ENCODE measurements at places on chromosomes 7 and 10.

GRCh38 chr7:107891636-107892366 is 818 bp downstream of the DLD start:
- no peak for DNase-seq

GRCh38 chr10:29387269-29387668 is 98.4 kb downstream of the LYZL1 start:
- no peak for DNase-seq

DNA sequence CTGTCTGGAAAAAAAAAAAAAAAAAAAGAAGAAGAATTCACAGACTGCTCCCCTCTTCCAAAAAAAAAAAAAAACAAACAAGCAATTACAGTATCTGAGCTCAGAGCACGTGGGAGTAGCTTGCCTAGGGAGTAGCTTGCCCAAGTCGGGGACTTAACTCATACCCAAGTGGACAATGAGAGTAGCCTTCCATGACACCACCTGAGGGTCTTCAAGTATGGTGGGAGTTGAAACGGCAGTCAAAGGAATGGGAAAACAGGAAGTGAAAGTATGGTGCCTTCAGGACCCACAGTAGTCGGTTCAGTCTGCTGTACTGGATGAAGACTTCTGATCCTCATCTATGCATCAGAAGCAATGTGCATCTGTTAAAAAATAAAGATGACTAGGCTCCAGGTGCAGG is 10.6 kb downstream of the VOPP1 start:
- no peak for DNase-seq

GRCh38 chr7:79713276-79713675 is 259.8 kb upstream of the MAGI2 start:
- no peak for DNase-seq

- peak; percentile 94 for DNase-seq
These were observed 9.8 kb upstream of the MAFK start for GRCh38 chr7:1520539-1521234.

DNA sequence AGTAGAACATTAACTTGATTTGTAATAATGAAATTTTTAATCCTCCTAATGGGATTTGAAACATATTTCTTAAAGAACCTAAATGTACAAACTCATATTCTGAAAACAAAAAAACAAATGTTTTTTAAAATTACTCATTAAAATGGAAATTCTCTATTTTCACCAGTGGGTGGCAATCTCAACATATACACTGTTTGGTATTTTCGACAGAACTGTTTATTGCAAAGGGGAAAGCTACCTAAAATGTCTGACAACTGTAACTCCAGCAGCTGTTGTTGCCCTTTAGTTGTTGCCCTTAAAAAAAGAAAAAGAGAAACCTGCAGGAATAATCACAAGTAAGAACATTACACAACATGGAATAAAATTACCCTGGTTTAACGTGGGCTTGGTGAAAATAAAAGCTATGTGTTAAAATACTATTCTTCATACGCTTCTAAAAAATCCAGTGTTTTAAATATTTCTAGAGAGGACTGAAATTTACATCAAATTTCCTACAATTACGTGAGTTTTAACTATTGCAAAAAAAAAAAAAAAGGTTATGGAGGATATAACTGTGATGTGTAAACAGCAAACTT is 54.5 kb downstream of the COL1A2 start:
- DNase-seq = peak; percentile 31

DNA sequence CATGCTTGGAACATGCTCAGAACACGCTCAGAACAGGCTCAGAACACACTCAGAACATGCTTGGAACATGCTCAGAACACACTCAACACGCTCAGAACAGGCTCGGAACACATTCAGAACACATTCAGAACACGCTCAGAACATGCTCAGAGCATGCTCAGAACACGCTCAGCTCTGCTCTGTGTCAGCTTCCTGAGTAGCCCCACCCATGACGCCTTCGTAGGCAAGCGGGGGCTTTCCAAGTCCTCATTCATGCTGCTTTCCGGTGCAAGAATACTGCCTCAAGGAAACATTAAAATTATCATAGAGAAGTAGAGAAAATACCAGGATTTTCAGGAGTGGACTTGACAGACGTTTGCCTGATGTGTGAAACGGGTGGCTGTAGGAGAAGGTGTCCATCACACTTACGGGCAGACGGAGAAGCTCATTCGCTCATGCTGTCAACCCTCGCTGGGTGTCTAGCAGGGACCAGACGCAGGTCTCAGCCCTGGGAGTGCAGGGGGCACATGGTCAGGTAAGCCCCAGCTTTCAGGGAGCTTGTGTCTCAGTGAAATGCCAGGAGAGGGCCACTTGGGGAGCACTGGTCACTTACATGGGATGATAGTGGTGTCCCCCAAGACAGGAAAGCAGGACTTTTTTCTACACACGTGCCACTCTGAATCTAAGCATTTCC is 24.7 kb downstream of the EN2 start:
- DNase-seq = no peak

DNA sequence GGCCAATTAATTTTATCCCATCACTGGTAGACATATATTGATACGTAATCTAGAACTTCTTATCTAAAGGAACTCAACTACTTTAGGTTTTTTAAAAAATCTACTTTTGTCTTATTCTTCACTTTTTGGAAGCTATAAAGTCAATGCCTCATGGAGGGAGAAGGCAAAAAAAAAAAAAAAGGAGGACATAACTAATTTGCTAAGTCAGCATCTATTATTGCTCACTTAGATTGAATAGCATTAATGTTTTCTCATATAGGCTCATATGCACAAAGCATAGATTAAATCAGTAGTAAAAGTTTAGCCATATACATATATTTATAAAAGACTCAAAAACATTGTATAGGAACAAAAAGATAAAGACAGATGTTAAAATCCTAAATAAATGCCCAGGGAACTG is 179.3 kb upstream of the DGKB start:
- no peak for DNase-seq

GRCh38 chr10:15805395-15806058 is 54.8 kb downstream of the MINDY3 start:
- DNase-seq = no peak

DNA sequence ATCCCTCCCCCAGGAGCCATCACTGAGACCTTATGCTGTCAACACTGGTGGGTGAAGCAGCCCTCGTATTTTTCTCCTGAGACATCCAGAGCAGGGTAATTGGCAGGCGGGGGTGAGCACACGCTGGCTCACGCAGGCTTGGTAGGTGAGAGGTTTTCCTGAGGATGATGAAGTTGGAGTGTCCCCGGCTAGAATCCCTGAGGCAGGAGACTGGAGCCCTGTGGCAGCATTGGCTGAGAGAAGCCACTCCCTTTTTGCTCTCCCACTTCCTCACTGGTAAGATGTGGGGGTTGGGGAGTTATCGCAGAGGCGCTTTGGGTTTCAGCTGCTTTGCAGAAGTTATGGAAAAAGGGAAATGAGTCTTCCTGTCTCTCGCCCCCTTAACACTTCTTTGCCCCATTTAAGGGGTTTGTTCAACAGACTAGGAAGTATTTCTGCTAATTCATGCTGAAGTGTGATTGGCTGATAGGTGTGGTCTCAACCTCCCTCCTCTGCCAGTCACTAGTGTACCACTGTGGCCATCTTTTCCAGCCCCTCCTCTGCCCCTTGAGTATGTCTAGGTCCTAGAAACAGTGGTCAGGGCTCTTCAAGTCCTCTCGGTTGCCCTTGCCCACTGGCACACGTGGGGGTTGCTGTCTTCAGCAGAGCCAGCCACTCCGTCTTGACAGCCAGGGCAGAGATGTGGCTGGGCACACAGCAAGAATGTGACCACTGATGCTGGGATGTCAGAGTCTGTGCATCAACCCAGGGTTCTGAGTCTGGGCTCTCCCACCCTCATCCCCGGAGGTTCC is 5.7 kb downstream of the ARPC1B start:
- DNase-seq = peak; percentile 59

DNA sequence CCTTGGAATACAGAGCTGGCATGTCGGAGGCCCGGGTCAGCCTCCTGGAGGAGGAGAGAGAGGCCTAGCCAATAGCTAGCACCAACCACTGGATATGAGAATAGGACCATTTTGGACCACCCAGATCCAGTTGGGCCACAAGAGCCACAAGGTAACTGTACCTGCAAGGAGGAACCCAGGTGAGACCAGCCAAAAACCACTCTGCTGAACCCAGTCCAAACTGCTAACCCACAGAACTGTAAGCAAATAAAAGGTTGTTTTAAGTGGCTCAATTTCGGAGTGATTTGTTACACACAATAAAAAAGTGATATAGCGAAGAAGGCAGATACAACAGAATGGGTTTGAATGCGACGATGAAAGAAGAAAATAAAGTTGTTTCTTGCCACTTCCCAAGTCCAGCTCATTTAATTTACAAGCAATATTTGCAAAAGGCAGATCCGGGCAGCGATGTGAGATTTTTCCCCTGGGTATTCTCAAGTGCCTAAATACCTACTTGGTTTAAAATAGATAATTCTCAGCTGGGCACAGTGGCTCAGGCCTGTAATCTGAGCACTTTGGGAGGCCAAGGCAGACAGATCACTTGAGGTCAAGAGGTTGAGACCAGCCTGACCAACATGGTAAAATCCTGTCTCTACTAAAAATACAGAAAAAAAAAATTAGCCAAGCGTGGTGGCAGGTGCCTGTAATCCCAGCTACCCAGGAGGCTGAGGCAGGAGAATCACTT is 23.1 kb downstream of the ZNF467 start:
- DNase-seq = no peak

DNA sequence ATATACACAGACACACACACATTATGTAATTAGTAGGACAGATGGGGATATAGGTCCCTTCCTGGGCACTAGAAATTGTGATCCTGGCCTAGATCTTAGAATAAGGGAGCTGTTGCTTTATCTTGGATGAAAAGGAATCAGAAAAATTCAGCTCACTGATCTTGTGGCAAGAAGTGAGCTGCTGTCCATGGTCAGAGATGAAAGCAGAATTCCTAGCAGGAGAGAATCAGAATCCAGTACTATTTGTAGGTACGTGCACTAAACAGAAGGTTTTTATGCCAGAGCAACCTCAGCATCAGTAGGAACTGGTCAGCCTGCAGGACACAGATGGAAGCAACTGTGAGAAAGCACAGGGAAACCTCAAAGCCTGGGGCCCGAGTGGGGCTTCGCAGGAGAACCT is 549.2 kb upstream of the POM121L12 start:
- DNase-seq = no peak

DNA sequence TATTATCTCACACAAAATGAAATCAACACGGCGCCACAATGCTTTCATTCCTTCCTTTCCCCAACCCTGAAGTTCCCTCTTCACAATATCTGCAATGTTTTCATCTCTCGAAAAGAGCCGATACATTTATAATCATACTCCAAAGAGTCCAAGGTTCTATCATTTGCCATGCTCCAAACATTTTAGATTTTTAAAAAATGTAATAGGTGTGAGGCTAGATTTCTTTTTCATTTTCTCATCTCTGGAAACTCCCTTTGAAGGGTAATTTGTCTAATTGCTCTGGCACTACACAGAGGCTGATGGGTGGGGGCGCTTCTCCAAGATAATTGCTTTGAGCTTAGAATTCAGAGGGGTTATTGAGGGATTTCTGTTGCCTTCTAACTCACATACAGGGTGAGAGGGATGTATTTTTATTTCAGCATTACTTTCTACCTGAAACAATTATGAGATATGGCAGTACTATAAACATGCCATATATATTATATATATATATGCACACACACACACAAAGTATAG is 4.9 kb downstream of the DLX5 start:
- no peak for DNase-seq

DNA sequence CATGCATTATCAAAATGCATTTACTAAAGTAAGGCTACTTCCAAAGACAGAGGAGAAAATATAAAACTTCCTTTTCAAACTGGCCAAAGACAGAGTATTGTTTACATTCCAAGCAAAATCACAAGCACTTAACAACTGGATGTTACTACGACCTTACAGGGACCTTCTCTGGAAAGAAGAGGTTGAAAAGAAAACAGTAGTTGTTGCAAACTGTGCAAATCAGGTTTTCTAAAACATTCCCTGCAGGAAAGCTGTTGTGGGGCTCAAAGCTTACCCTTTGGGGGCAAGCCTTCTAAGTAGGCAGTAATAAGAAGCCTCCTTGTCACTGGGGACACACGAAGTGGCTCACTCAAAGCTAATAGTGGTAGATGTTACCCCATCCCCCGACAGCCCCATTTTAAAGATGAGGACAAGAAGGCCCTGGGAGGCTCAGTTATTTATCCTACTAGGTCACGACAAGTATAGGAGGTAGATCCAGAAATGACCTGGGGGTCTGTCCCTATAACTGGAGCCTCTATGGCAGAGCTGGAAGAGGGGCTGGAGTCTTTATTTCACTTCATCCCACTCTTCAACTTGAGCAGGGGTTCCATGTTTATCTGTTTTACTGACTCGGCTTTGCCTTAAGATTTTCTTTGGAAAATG is 46.6 kb downstream of the ATXN7L1 start:
- DNase-seq = peak; percentile 54

DNA sequence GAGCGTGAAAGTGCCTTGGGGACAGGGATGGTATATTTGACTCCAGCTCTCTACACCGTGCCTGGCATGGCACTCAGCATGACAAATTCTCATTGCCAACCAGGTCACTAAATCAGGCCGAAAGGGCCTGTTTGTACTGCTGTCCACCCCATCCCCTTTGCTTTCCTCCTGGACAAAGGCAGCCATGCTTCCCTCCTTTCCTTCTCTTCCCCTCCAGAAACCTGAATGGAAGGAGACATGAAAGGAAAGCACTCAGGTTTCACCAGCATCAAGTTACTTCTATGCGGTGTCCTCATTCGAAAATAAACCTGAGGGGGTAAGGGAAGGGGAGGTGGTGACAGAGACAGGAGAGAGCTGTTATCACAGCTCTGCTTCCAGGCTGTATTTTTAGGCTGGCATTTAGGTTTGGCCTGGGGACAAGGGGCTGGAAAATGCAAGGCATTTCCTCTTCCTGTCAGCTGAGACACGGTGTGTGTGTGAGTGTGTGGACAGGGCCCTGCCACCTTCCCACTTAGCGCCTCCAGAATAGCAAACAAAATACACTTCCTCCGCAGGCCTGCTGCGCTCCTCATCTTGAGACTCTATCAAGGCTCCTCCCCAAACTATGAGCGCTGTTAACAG is 79.9 kb upstream of the COL13A1 start:
- peak; percentile 50 for DNase-seq

DNA sequence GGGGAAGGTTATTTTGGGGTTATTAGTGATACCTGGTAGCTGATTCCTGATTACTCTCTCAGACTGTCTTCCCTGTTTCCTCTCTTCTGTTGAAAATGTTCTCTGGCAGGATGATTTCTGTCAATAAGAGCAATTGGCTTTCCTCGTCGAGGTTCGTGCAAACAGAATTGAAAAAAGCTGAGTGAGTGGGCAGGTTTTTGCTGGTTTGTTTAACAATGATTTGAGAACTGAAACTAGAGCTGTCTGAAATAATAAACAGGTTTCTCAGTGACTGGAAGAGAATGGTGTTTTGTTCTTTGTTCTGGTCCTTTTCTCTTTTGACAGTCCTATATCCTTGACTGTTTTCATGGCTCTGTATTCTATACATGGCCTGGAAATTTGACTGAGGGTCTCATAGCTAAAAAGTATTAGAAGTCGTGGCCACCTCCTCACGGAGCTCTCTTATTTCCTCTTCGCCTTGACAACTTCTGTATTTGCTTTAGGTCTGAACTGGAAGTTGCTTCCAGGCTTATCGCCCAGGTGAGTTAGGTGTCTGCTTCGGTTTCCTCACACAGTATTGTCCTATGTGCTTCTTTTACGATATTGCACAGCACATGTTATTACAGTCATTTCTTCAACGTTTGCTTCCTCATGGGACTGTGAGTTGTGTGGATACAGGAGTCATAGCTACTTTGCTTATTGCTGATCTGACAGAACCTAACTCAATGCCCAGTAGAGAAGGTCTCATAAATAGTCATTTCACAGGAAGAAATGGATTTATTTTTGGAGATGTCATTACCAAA is 403.6 kb downstream of the NRG3 start:
- no peak for DNase-seq

- no peak for DNase-seq
These were observed 706.0 kb upstream of the AUTS2 start for GRCh38 chr7:68892236-68892635.
